ENCODE measurements at places on chromosomes 1 and 21.

DNA sequence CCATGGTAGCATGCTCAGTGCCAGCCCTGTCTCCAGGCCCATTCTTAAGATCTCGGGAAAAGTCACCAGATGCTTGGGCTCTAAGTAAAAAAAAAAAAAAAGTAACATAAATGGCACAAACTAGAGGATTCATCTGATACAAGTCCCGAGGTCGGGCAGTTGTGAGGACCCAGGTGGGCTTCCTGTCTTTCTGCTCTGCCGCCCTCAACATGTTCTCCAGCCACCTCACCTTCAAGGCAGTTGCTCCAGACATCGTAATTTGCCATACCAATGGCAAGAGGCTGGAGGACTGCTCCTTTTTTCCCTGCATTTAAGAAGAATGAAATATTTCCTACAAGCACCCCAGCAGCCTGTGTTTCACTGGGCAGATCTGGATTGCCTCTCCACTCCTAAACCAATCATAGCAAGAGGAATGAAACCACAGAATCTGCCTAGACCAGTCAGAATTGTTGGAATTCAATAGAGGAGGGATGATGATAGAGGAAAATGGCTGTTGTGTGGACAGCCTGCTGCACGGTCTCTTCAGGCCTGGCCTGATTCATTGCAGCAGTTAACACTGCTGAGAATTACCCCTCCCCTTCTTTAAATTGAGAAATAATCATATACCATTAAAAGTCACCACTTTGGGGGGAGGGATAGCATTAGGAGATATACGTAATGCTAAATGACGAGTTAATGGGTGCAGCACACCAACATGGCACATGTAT is 5.4 kb downstream of the HMGN2 start:
- DNase-seq: no peak

- DNase-seq: no peak
These were observed 215.7 kb downstream of the ST6GALNAC3 start for GRCh38 chr1:76290271-76290670.

DNA sequence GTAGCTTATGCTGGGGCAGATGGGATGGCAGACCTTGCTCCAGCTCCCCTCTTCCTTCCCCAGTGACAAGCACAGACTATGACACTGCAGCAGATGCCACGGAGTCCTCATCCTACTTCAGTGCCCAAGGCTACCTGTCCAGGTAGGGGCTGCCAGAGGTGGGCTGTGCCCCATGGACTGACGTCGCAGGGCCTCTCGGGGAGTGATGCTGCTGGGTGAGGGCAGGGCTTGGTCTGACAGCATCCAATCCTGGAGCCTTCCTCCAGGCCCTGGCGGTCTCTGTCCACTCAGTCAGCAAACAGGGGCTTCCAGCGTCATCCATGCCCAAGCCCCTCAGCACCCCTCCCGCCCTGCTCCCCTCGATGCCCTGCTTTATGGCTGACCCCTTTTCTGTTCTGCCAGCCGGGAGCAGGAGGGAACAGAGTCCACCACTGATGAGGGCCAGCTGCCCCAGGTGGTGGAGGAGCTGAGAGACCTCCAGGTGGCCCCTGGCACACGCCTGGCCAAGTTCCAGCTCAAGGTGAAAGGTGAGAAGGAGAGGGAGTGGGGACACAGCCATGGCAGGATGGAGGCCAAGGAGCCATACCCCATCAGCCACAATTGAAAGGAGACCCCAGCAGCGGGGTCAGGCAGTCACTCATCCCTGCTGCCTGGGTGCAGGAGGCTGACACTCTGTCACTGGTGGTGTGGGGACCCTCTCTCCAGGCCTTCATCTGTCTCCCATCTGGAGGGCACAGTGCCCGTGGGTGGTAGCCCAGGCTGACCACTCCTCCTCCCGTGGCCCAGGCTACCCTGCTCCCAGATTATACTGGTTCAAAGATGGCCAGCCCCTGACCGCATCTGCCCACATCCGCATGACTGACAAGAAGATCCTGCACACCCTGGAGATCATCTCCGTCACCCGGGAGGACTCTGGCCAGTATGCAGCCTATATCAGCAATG is 73.6 kb downstream of the TRIM11 start:
- DNase-seq: no peak

DNA sequence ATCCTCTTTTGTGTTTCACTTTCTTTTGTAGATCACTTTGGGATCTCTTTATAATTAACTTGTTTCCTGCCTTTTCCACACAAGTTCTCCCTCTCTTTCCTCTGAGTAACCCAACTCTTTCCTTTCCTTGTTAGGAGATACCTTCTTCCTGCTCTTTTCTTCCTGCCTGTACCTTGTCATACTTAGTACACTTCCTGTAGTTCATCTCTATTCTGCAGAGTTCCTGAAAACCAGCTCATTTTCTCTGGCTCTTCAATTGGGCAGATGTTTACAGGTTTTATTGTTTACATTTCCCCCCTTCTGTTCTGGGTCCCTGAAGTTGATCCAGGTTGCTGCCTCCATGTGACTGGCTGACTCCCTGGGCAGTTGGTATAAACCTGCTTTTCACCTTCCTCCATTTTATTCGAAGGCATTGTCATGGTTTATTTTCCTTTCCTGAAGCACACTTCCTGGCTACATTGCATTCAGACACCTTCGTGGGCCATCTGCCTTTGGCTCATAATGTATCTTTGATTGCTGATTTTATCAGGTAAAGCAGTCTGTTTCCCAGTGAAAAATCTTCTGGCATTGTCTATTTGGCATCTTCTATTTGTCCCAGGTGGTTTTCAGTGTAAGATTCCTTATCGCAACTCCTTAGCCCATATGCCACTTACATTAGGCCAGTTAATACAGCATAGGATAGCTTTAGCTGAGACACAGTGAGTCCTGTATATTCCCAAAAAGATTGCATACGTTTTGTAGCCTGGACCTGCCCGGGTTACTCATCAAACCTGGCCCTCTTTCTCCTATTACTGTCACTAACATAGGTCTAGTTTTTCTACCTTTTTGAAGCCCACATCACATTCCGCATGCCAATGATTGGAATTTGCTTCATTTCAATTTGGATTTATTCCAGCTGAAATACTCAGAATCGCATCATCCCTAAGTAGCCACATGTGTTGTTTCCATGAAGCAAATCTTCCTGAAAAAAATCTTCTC is 15.4 kb downstream of the CTH start:
- DNase-seq: peak; percentile 89

- no peak for DNase-seq
These were observed 12.4 kb downstream of the CBR1 start for GRCh38 chr21:36082237-36082664.

DNA sequence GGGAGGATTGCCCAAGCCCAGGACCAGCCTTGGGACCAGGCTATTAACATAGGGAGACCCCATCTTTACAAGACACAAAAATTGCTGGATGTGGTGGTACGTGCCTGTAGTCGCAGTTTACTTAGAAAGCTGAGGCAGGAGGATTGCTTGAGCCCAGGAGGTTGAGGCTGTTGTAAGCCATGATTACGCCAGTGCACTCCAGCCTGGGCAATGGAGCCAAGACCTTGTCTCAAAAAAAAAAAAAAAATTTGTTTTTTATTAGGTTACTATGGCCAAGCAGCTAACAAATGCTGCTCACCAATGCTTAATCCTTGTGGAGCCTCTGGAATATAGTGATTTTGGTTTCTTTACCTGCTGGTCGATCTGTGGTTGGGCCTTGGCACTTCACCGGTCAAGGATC is 8.8 kb downstream of the ARID1A start:
- DNase-seq: no peak

Measured in LNCaP clone FGC (cell line).